Endothelial cell (in vitro differentiated cells): ENCODE measurements at places on chromosomes 13 and 19.

DNA sequence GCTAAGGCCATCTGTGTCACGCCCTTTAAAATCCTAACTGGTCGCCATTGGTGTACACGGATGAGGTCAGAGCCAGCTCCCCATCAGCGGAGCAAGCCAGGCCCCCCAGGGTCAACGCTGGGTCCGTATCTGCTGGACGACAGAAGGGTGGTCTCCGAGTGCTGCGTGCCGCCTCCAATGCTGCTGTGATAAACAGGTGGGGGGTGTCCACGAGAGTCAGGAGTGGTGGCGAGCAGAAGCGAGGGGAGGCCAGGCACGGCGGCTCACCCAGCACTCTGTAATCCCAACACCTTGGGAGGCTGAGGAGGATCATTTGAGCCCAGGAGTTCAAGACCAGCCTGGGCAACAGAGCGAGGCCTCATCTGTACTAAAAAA lies 30.8 kb upstream of the CACTIN start:
- no peak for DNase-seq

GRCh38 chr19:5627395-5627904 lies 4.6 kb downstream of the SAFB start:
- DNase-seq: no peak

- DNase-seq: no peak
These were observed 172.5 kb downstream of the ITGBL1 start for GRCh38 chr13:101624981-101625380.

- no peak for DNase-seq
These were observed 13.8 kb downstream of the FGF21 start for GRCh38 chr19:48768994-48769713.

DNA sequence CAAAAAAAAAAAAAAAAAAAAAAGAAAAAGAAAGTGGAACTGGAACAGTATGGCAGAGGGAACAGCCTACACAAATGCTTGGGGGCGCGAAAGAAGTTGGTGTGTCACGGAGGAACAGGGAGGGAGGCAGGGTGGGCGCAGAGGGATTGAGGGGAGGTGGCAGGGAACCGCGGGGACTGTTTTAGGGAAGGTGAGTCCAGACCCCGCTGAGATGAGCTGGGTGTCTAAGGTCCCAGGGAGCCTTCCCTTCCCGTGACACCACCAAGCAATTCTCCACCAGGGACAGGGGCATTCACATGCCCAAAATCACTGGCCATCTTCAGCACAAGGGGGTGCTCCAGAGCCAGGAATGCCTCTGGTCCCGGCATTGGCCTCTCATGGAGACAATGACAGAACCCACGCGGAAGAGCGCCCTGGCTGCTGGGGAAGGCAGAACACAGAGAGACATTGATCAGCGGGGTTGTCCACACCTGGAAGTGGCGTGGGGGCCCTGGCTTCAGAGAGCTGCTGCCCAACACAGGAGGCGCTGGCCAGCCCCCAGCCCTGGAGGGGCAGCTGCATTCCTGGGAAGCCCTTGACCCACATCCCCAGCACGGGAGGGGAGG lies 6.9 kb downstream of the PEAK3 start:
- DNase-seq: peak; percentile 77

DNA sequence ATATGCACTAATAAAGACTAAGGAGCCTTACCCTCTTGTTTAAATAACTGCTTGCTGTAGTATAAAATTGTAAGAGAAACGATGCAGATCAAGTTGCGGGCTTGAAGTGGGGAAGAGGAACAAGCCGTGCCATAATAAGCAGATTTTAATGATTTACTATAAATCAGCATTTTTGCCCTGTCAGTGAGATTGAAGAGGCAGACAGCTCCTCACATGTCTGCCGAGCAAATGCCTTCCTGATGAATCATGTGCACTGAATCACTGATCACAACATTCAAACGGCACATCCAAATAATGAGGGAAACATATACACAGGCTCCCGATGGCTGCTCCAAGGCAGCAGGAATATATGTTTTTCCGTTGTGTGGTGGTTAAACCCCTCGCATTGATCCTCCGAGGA lies 282.9 kb downstream of the TSHZ3 start:
- DNase-seq: no peak

GRCh38 chr13:79780240-79780639 lies 299.3 kb downstream of the NDFIP2 start:
- DNase-seq: no peak

- no peak for DNase-seq
These were observed 31.5 kb upstream of the RNF113B start for GRCh38 chr13:98208606-98209005.

DNA sequence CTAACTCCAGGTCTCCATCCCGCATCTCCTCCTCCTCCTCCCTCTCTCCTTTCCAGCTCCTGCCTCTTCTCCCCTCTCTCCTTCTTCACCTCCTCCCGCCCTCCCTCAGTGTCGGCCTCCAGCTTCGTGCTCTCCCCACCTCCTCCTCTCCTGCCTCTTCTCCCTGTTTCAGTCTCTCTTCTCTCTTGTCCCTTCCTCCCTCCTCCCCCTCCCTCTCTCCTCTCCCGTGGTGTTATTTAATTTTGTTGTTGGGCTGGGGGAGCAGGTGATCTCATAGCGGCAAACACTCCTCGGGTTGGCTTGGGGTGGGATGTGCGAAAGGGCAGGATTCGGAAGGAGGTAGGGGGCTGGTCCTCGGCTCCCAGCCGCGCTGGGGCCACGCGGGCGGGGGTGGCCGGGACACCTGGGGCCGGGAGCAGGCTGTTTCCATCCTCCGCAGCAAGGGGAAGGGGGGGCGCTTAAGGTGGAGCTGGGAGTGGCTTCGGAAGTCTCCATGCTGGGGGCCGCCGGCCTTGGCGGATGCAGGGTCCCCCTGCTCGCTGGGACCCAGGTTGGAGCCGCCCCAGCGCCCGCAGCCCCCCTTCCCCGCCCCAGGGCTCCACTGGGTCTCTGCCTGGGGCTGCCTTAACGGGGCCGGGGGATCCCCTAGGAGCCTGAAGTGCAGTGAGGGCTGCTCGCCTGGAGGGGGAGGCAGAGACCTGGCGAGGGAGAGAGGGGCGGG lies at the start of gene CA11:
TSS of gene CA11 (minus strand) at position 187 of the 721 bp plus-strand sequence. CDS start 555 bp downstream, outside the sequence.
- peak; percentile 97 for DNase-seq

GRCh38 chr13:83563499-83563898 lies 318.8 kb downstream of the SLITRK1 start:
- DNase-seq: no peak

DNA sequence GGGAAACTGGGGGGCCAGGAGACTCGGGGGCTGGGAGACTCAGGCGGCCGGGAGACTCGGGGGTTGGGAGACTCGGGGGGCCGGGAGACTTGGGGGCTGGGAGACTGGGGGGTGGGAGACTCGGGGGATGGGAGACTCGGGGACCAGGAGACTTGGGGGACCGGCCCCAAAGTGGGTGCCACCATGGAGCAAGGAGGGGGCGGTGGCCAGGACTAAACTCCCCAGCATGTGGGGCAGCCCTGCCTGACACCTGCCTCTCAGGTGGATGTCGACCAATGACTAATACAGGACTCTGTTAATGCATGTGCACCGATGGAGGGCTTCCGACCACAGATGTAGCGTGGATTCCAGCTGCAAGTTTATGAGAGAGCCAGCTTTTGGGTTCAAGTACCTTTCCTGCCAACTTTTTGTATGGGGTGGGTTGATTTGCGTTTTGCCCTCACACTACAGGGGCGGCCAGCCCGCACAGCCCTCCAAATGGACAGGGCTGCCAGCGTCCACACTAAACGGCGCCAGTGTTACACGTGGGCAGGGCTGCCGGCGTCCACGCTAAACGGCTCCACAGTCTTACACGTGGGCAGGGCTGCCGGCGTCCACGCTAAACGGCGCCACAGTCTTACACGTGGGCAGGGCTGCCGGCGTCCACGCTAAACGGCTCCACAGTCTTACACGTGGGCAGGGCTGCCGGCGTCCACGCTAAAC lies 62.2 kb downstream of the RASA3 start:
- no peak for DNase-seq

GRCh38 chr13:81458170-81458569 lies 1117.2 kb upstream of the SPRY2 start:
- no peak for DNase-seq

DNA sequence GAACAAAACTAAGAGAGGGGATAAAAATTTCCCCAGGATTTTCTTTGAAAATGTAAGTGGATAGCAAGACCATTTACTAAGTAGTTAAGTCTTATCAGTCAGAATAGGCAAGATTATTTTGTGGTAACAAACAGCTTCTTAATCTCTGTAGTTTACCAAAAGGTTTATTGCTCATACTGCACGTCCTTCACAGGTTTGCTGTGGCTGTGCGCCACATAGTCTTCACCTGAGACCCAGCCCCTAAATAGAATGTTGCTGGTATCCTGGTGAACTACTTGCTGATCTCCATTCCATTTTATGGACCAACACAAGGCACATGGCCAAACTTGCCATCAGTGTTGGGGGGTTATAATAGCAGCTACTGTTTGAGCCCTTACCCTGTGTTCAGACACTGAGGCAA lies 44.6 kb downstream of the FNDC3A start:
- DNase-seq: no peak

DNA sequence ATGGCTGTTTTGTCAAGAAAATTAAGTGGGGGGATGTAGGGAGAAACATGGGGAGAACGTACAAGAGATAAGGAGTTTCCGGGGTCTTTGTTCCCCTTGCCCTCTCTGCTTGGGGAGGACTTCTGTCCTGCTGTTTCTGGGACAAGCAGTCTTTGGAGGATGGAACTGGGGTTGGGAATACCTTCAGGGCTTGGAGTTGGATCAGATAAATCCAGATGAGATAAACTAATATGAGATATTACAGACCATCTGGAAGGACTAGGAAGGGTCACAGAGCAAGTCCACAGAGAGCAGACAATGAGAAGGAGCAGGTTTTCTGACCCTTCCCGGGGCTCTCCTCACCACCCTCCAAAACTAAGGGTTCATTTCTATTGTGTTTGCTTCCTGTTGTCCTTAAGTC lies 237.5 kb downstream of the TSHZ3 start:
- DNase-seq: no peak

DNA sequence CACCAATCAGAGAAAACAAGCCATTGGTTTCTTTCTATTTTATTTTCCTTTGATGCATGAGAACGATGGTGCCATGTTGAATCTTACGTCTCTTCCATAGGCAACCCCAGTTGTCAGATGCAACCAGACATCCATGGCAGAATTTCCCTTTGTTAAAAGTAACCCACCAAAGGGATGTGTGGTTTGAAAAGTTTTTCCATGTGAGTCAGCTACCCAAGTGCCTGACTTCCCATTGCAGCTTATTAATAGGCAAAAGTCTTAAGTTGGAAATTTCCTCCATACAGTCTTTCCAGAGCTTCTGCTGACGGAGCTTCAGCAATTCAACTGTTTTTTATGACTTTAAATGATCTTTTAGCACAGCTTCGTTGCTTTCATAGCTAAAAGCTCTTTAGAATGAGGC lies 73.8 kb upstream of the FAM216B start:
- DNase-seq: no peak

- DNase-seq: no peak
These were observed 28.5 kb downstream of the GSX1 start for GRCh38 chr13:27820524-27821482.

- no peak for DNase-seq
These were observed 10.1 kb downstream of the TMEM91 start for GRCh38 chr19:41386442-41386841.

GRCh38 chr13:78978381-78978998 lies 319.5 kb upstream of the OBI1 start:
- DNase-seq: peak; percentile 52

GRCh38 chr19:1811942-1812425 lies at the start of gene ATP8B3:
TSS of gene ATP8B3 (minus strand) at chr19:1812276. CDS start at chr19:1811736, 540 bp downstream.
- DNase-seq: no peak

DNA sequence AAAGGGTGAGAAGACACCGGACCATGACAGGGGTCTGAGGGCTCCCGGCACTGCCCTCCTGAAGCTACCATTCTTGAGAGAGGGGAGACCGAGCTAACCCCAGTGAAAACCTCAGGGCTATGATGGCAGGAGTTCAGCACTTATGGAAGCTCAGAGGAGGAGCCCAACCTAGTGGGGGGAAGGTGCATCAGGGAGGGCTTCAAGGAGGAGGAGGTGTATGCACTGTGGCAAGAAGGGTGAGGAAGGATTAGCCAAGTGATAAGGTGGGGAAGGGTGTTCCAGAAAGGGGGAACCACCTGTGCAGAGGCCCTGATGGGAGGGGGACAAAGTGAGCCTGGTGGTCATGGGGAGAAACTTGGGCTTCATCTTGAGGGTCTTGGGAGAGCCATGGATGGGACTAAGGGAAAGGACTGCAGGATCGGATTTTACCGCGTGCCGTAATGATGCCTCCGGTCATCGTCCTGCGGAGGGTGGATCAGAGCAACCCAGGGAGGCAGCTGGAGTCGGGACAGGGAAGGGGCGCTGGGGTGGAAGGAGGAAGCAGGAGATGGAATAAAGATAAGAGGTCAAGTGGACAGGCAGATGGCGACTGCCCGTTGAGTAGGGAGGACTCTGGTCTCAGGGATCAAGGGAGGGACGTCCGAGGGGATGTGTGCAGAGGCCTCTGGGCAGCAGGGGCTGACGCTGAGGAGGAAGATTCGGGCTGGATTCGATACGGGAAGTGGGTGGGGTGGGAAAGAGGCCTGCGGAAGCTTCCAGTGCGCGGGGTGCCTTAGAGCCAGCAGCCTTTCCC lies 13.3 kb upstream of the PSMD8 start:
- no peak for DNase-seq

GRCh38 chr13:60146471-60146870 lies 17.3 kb downstream of the DIAPH3 start:
- no peak for DNase-seq

GRCh38 chr13:94254737-94255136 lies 224.7 kb downstream of the DCT start:
- no peak for DNase-seq

DNA sequence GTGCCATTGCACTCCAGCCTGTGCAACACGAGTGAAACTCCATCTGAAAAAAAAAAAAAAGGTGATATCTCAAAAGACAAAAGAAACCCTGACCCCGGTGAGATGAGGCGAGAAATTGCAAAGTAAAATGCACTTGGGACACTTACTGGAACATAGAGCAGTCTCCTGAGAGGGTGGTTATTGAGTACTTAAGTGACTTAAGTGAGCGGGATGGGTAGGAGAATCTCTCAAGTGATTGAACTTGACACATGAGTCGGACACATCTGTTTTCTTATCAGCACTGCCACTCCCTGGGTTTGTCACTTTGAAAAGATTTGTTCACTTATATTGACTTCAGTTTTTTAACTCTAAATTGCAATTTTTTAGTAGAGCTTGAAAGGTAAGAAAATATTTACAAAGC lies 2.8 kb downstream of the ZNF429 start:
- no peak for DNase-seq

GRCh38 chr13:69094485-69094884 lies 1013.1 kb upstream of the ATXN8OS start:
- no peak for DNase-seq

GRCh38 chr19:32872391-32872790 lies 2.8 kb upstream of the SLC7A9 start:
- no peak for DNase-seq

- DNase-seq: no peak
These were observed 342.7 kb upstream of the TMTC4 start for GRCh38 chr13:101017123-101017872.

DNA sequence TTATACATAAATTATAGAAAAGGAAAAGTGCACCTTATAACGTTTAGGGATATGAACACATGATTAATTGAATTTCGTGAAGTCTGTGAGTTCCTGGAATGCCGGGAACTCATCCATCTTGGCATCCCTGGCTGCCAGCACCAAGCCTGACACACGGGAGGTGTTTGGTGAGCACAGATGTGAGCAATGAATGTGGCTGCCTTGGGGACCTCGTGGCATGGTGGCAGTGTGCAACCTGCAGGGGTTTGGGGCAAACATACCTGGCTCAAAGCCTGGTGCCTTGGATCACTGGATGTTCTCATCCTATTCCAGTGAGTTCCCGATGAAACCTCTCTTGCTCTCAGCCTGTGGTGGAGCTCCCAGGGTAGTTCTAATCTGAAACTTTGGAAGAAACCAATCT lies 10.4 kb upstream of the MAP2K2 start:
- no peak for DNase-seq
